Body of pancreas (tissue), 4 donors: ENCODE measurements at places on chromosomes 3 and 15.

DNA sequence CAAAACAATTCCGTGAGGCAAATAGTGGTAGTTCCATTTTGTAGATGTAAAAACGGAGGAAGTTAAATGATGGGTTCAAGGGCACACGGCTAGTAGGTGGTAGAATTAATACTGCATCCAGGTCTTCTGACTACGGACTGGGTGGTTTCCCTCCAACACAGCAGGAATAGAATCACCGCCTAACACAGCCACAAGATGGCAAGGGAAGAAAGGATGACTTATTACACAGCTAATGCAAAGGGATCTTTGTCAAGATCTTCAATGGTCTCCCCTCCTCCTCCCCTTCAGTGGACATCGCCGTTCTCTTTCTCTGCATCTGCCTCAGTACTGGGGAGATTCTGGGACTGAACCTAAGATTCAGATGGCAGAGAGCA, 524 bp upstream of the TOPBP1 start:
- no peak for DNase-seq

GRCh38 chr15:74367296-74367854, at the start of gene CYP11A1:
Gene CYP11A1, minus strand, starts transcription at chr15:74367646. Its CDS starts 61 bp downstream, at chr15:74367585.
- no peak for DNase-seq

GRCh38 chr3:149340310-149340933, 7.0 kb upstream of the TM4SF18 start:
- DNase-seq = peak; percentile 80

DNA sequence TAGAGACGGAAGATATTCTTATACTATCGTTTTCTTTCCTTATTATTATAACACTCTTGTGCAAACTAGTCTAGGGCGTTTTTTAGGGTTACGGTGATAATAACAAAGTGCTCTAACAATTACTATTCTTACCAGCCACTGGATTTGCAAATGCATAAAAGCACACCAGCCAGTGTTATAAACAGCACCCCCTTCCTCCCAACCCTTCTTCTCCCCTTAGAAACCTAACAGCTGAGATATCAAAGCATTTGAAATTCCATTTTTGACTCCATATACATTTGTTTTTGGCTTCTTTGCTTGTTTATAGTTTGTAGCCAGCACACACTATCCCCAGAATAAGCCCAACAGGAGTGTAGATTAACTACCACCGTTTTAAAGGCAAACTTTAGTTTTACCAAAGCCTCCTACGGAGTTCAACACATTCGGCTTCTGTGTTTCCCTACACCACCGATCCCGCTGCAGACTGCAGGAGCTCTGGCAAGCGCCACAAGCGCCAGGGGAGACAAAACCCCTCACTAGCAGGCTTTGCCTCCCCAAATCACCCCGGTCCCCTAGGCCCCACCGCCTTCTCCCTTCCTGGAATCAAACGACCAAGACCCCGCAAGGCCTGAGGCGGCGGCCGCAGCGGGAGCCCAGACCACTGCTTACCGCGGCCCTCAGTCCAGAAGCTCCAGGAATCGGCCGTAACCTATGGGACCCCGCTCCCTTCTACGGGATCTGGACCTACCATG, 461 bp downstream of the COPB2 start:
- no peak for DNase-seq

- DNase-seq = no peak
Measured at GRCh38 chr3:193841581-193841980, 248.6 kb downstream of the OPA1 start.

- DNase-seq = no peak
Measured at GRCh38 chr3:107630779-107631178, 108.0 kb downstream of the BBX start.

DNA sequence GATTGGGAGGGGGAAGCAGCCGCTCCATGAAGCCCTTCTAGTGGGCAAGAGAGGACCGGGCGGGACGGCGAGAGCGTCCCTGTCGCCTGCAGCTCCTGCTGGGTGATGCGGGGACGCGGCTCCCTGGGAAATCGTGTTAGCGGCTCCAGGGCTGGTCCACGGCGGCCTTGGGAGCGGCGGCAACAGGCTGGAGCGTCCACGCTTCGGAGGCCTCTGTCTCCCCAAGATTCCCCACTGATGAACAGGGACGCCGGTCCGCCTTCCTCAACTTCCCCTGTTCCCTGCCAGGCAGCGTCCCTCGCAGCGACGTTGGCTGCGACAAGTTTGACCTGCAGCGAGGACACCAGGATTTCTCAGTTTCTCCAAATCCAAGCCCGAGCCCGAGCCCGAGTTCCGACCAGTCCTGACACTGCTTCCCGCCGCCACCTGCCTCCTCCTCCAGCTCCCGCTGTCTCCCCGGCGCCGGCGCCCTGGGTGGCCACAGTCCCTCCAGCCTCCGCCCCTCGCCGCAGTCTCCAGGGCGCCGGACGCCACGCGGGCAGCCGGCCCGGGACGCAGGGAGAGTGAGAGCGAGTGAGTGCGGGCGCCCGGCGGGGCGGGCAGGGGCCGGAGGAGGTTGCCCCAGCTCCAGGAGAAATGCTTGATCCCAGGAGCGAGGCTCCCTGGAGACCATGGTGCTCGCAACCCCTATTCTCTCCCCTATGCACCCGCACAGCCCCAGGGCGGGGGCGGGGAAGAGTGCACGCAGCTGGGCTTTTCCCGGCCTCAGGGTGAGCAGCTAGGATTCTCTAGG, 78.1 kb upstream of the RNF7 start:
- peak; percentile 75 for DNase-seq

GRCh38 chr3:119227070-119227850, 13.4 kb downstream of the B4GALT4 start:
- DNase-seq = no peak

GRCh38 chr3:114850898-114851297, 296.2 kb downstream of the ZBTB20 start:
- DNase-seq = no peak

DNA sequence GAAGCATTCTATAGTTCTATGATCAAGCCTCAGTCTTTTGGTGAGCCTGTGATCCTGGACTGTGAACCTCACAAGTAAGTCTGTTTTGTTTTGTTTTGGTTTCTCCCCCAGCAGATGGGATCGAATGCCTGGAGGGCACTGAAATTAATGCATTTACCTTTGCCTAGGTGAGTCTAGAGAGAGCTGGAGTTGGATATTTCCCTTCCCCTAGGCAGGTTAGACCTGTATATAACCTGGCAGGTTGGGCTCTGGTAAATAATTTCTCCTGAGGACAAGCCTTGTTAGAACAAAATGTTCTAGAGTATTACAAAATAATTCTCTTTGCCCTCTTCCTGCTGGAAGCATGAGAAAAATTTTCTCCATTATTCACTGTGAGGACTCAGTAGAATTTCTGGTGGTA, 211.9 kb downstream of the TPRG1 start:
- no peak for DNase-seq

DNA sequence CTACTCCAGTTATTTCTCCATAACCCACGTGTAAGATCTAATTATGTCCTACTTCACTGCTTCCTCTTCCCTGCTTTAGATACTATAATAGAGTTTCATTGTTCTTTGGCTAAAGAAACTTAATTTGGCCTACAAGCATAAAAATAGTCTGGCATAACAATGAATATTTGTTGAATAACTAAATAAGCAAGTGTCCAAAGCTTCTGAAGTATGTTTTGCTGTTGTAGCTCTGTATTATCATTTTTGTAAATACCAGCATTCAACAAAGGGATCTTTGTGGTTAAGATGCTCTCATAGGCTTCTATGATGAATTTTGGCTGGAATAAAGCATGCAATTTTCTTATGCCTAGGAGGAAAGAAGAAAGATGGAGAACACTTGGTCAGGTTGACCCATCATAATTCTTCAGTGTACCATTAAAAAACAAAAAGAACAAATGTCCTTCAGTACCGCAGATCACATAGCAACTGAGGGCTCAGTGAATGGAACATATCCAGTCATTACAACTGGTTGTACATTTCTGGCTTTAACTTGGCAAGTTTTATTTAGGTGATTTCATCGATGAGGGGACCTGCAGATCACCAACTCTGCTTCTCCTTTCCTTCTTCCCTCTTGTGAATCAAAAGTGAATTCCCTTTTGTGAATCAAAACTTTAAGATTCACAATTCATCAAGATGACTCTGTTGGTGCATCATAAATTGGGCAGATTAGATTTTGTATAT, 465.9 kb upstream of the TGFBR2 start:
- no peak for DNase-seq

- DNase-seq = no peak
Measured at GRCh38 chr15:77020348-77021087, 25.6 kb downstream of the PSTPIP1 start.

- no peak for DNase-seq
Measured at GRCh38 chr3:149609595-149609994, 48.2 kb downstream of the WWTR1 start.

DNA sequence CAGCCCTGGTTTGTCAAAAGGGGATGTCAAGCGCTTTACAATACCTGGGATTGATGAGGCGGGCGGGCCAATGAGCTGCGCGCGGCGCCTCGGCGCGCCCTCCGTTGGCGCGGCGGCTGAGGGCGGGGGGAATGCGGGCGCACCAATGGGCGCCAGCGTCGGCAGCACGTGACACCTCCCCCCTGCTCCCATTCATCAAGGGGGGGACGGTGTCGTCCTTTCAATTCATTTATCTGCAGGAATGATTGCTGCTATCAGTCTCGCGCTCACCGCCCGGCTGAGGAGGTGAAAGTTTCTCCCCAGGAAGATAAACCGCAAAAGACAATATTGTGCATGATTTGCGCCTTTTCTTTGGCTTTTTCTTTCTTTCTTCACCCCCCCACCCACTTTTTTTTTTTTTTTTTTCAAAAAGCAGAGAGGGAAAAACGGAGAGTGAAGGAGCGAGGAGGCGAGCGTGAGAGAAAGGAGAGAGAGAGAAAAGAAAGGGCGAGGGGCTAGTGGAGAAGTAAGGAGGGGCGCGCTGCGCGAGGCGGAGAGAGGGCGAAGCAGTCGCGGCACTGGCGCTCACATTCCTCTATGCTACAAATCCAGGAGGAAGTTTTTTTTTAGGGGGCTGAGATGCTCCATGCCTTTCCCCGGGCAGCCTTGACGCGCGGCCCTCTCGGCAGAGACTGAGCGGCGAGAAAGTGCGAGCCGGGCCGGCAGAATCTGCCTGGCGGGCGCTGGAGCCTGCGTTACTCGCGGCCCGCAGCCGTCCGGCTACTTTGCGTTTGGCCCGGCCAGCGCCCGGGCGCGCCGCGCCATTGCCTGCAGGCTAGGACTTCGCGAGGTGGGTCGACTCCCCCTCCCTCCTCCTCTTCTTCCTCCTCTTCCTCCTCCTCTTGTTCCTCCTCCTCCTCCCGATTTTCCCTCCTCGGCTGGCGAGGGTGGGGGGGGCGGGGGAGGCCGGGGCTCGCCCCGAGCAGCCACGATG, at the start of gene ZIC1:
Gene ZIC1 (plus strand): TSS at position 223 of the 973 bp plus-strand sequence. CDS start 748 bp downstream, at position 971.
- no peak for DNase-seq

- no peak for DNase-seq
Measured at GRCh38 chr15:34594361-34594760, 10.9 kb upstream of the GOLGA8B start.

- DNase-seq = no peak
Measured at GRCh38 chr3:39505866-39506742, 38.6 kb downstream of the MOBP start.

DNA sequence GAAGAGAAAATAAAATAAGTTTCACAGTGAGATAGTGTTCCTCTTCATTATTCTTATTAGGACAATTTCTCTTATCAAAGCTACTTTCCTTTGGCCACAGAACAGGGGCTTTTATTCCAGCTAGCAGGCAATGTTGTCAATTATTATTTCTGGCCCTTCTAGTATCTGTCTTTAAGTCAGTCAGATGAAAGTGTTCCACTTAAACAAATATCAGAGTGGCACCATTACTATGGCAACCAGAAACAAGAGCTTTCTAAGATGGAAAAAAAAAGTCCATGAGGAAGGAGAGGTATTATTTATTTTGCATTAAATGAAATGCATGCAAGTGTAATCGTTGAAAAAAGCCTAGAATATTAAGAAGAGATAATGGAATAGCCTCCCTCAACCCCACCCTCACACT, 426.4 kb downstream of the TUSC7 start:
- DNase-seq = no peak

DNA sequence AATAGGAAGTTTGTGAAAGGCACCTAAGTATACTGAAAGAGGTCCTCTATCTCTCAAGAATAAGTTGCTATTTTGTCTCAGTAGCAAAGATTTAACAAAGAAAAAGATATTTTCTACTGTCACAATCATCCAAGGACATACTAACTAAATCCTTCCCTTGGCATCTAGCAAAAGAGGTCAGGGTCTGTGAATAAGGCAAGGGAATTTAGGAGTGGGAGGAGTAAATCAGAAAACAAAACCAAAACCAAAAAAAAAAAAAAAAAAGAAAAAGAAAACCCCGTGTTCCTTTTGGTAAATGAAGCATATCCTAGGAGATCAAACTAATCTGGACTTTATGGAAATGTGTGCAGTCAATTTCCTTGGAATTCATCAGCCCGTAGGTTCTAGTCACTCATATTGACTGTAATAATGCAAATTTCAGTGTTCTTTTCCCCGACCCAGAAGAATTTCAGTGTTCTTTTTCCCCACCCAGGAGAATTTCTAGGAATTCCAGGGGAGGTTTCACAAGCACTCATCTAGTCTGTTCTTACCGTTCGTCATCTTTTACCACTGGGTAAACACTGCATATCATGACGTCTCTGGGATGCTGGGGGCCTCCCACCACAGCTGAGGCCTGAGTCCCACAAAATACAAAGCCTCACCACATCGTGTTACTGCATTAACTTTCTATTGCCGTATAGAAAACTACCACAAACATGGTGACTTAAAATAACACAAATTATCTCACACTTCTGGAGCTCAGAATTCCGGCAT, 113.8 kb upstream of the CCDC54 start:
- DNase-seq = no peak

GRCh38 chr3:3798631-3799113, 559 bp upstream of the LRRN1 start:
- peak; percentile 16 for DNase-seq

- no peak for DNase-seq
Measured at GRCh38 chr3:153195349-153195879, 33.4 kb downstream of the RAP2B start.

DNA sequence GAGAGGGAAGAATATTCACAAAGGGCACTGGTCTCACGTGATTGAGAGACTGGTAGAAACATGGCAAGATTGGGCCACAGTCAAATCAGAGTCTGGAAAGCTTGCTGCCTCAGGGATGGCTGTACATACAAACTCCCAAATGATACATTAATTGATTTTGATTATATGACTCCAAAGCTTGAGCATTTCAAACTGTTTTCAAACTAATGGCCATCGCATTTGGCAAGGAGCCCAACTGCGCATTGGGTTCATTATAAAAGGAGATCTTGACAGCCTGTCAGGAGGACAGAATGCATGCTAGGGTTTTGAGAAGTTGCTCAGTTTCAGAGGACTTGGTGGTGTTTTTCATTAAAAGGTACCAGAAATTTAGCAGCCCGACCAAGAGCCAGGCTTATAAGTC, 117.7 kb downstream of the PTPRG start:
- DNase-seq = no peak

- no peak for DNase-seq
Measured at GRCh38 chr15:79089331-79089889, 1.2 kb downstream of the RASGRF1 start.
